ENCODE measurements at places on chromosomes 6 and 20. TPM values are rescaled to one million over a fixed set of nuclear protein-coding genes. Genes with fewer than 3 reads are reported as not detected.
A peak's percentile ranks its signal among the peaks of the same experiment; 100 is the strongest.

- DNase-seq, result no peak
Measured at GRCh38 chr20:23187751-23188150, 101.6 kb upstream of the CD93 start.

- peak; percentile 84 for DNase-seq
Measured at GRCh38 chr20:57440678-57441509, 49.7 kb downstream of the RBM38 start.

GZF1 gene
- 5.9 TPM for total RNA-seq

GRCh38 chr20:54485631-54486030 lies 10.2 kb downstream of the DOK5 start:
- DNase-seq, result no peak

GRCh38 chr6:126015863-126016262 lies 29.5 kb downstream of the TRMT11 start:
- DNase-seq, result no peak

- DNase-seq, result no peak
Measured at GRCh38 chr6:38065734-38066305, 246.3 kb downstream of the ZFAND3 start.

PI3 gene
- not detected for total RNA-seq

GRCh38 chr6:17630511-17631073 lies 30.5 kb downstream of the FAM8A1 start:
- DNase-seq, result no peak

- no peak for DNase-seq
Measured at GRCh38 chr20:56371977-56372376, 13.2 kb downstream of the FAM210B start.

DNA sequence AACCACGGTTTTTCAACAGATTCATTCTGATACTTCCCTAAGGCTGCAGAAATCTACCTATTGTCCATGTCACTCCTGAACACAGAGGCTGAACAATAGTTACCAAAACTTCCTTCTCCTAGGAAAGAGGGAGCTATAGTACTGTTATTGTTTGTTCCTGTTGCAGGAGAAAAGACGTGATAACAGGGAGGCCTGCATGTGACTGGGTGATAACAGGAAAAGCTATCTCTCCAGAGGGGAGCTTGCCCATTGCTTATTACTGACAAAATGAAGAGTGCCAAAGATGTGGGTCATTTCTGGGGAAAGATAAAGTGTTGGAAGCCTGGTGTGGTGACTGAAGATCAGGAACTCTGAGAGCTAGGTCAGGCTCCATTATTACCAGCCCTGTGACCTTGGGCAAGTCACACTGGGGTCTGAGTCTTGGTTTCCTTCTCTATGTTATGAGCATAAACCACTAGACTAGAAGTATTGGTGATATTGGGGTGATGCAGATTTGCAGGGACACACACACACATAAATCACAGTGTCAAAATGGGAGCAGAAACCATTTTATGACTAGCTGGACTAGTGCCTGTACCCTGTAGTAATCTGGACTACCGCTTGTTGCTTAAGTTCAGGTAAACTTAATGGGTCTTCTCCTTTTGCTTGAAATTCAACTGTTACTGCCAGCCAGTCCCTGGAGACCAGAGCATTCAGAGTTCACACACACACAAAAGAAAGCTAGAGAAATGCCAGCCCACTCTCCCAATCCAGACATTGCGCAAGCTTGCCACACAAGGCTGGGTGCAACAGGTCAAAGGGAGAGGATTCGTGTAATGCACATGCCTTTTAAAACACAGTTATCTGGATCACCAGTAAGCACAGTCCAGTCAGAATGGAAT lies 136.0 kb upstream of the CNR1 start:
- no peak for DNase-seq

DNA sequence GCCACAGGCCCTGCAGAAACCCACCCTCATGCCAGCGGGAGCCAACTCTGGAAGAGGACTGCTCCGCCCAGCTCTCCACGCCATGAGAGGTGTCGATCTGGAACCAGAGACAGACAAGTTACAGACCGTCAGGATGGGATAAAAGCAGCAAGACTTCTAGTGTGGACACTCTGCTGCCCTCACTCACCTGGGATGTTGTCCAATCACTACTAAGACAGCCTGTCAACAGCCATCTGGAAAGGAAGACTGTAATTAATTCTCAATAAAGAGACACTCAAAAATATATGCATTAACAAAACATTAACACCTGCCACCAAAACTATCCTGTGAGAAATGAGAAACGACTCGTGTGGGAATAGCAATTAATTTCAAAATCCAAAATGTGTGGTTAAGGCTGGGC lies 28.3 kb downstream of the SLC2A4RG start:
- no peak for DNase-seq

PPP1R14C gene
- not detected for total RNA-seq

ANKRD66 gene
- total RNA-seq, result not detected

CGA gene
- not detected for total RNA-seq

DNA sequence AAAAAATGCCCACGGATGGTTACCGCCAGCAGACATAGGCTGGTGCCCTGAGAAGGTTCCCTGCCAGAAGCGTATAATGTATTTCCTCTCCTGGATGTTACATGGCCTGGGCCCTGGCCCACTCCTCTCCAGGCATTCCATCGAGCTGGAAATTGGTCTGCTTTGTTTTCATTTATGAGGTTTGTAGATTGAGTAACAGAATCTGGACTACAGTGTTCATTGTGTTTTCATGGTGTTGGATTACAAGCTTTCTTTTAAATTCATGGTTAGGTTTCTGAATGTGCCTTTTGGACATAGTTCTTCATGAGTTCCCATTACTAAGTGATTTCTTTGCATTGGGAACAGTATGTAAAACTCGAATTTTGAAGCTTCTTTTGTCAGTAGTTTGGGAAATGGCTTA lies 6.4 kb downstream of the TIAM2 start:
- DNase-seq, result no peak

DNA sequence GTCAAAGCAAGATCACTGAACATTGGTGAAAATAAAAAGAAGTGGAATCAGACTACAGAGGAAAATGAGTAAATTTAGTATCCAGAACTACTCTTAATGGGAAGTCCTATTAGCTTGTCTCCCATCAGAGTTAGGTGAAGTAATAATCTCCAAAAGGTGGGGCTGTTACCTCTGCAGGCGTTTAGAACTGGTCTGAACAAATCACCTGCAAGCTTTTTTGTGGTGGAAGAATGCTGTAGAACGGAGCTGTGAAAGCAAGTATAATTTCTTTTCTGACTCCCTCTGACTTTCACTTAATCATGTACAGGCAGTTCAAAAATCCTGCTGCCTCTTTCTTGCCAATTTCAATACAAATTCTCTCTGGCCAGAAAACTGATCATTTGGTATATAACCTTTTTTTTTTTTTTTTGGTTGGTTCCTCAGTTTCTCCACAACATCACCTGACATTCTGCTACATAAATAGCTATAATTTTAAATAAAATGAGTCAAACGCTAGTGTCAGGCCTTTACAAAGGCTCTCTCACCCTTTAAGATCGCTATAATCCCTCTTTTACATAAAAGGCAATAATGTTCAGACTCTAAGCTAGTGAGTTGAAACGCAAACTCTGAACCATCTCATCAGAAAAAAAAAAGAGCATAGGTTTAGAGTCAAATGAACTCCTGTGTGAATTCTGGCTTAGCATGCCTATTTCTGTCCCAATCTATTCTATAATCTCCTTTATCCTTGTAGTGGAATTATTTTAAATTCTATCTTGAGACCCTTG lies 38.8 kb downstream of the CITED2 start:
- DNase-seq, result no peak

DNA sequence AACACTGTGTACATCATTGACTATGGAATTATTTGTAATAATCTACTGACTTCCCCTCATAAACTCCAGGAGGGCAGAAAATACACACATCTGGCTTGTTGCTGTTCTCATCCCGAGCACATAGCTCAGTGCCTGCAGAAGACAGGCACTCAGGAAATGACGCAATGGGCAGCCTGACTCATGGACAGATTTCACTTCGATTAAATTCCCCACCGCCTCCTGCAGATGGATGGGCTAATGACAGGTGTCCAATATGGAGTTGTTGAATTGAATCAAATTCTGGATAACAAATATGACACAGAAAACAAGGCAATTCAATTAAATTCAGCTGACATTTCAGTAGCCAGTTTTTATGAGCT lies 9.1 kb downstream of the ANKRD60 start:
- DNase-seq, result no peak

DNA sequence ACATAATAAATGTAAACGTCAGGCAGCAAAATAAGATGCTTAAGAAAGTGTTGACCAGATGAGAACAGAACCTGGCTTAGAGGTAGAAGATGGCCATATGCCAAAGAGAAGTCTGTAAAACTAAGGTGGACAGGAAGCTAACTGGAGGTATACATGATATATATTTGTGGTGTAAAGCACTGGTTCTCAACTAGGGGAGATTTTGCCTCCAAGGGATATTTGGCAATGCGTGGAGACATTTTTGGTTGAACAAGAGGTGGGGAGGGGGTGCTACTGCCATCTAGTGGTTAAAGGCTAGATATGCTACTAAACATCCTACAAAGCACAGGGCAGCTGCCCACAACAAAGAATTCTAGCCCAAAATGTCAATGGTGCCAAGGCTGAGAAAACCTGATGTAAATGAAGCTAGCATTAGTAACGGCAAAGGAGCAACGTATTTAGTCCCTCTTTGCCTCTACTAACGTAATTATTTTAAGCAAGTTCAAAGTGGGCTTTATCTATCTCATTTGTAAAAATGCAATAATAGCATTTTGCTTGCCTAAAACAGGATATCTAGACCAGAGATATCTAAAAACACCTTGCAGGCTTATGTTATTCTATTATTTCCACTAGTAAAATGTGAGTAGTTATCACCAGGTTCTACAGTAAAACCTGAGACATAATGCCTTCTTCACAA lies 182.6 kb downstream of the RNGTT start:
- DNase-seq, result peak; percentile 22

GRCh38 chr6:110037726-110038295 lies 59.7 kb downstream of the GPR6 start:
- no peak for DNase-seq

DNA sequence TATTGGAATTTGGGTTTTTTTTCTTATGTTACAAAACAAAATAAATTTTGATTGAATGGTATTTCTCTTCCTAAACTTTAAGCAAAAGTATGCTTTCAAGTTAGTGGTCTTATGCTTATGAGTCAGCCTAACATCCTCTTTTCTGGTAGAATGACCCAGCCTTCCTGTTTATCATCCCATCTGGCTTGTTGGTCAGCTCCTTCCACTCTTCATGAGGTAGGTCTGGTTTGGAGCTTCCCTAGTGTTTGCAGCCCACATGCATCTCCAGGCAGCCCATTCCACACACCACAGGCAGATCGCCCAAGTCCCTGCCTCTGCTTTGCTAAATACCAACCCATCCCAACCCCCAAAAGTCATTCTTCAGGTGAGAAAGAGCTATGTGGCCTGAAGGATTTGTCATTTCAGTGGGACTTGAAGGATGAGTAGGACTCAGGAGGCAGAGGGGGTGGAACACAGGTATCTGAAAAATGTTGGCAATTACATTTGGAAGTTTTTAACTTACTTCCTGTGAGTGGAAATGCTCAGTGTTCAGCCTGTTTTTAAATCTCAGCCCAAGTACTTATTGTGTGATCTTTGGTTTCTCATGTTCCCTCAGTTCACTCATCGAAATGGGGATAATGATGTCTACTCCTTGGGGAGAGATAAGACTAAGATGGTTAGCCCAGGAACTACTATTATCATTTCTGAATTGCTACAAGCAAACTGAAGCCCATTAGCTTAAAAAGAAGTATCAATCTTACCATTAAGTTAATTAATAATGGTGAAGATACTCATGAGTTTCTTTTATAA lies 294.0 kb downstream of the ADGB start:
- DNase-seq, result no peak

- DNase-seq, result no peak
Measured at GRCh38 chr6:70672549-70672948, 4.9 kb downstream of the SMAP1 start.

DNA sequence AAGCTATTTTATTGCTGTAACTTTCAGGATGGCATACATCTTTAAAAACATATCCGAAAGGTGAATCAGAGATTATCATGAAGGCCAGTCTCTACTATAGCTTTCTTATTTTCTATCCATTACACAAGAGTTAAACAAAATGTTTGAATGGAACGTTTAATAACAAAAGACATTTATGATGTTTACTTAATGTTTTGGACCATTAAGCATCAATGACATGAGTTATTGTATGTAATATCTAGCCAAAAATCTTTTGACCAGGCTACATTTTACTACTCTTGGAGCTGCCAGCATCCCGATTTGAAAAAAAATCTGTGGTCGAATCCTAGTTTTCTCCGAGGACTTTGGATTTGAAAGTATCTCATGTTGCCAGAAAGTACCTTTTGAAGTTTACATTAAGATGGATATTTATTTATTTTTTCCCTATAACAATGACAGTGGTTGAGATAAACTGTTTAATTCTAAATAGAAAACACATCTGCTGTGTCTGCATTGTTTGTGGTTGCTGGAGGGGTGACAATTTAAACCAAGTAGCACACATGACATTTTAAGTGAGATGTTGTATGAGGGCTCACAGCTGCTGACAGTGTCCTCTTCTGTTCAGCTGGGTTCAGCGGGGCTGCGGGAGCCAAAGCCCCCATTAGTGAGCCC lies 293.7 kb upstream of the TCF21 start:
- DNase-seq, result no peak

- DNase-seq, result peak; percentile 29
Measured at GRCh38 chr6:37624606-37625574, 72.8 kb downstream of the MDGA1 start.

IL17A gene
- total RNA-seq, result 0.40 TPM

DNA sequence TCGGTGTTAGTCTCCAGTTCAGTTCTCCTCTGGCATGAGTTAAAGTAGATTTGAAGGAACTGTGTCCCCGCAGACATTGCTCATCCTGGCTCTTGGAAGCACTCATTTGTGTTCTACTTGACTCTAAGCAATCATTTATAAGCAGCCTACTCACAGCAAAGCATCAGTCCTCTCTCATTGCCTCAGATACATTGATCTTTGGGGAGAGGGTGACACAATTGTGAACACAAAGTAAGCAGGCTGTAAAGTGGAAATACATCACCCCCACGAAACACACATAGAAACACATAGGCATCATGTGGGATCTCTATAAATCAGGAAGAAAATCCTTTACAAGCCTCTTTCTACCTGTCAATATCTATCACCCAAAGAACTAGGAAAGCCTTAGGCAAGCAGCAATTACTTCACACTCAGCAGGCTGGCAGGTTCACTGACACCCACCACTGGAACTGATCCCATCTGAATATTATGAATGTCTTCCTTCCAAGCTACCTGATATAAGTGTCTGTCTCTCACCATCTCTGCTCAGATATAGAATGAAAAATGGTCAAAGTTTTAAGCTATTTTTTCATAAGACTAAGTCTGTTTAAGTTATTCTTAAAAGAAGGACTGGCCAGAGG lies 675.8 kb downstream of the HACE1 start:
- no peak for DNase-seq

- DNase-seq, result no peak
Measured at GRCh38 chr6:5854899-5855298, 151.8 kb downstream of the NRN1 start.

HCRTR2 gene
- not detected for total RNA-seq

DNA sequence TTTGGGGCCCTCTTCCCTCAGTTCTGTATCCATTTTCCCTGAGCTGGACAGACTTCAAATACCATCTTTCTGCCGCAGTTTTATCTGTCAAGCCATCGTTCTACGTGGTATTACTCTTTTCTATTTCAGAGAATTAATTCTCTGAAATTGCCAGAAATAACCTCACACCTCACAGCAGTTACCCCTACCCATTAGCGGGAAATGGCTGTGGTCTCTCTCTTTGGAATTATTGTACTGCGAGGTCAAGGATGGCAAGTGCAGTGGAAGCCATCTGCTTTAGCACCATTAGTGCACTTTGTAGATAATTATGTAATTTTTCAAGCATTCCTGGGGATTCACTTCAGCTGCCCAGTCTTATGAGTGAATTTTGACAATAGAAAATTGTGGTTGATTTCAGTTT lies 147.8 kb upstream of the CDH4 start:
- DNase-seq, result no peak

ACSS1 gene
- 25.4 TPM for total RNA-seq
